ENCODE measurements at places on chromosomes 6 and 20.

DNA sequence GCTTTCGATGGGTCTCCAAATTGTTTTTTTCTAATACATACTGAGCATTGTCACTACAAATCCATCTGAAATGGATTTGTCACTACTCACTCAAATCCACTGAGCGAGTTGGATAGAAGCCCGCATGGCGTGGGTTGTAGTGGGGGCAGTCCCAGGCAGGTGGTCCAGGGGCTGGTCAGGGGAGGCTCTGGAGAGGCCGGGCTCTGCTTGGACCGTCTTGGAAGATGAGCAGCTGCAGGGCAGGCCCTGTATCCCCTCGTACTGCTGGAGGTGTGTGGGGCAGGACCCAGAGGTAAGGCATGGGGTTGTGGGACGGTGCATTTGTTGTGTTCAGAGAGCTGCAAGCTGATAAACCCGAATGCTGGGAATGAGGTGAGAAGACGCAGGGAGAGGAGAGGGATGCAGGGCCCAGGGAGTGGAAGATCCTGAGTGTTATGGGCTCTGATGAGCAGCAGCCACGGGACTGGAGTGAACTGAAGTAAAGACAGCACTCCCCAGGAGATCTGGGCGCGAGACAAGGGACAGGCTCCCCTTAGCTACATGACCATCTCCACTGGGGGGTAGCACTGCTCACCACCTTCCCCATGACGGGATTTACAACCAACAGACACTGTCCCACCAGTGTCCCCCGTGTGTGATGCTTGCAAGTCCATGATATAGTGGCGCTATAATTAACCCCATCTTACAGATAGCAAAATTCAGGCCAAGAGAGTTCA lies 45.9 kb downstream of the PSMG4 start:
- no peak for DNase-seq

GRCh38 chr6:160004018-160004417 lies 35.1 kb downstream of the IGF2R start:
- DNase-seq, result no peak

DNA sequence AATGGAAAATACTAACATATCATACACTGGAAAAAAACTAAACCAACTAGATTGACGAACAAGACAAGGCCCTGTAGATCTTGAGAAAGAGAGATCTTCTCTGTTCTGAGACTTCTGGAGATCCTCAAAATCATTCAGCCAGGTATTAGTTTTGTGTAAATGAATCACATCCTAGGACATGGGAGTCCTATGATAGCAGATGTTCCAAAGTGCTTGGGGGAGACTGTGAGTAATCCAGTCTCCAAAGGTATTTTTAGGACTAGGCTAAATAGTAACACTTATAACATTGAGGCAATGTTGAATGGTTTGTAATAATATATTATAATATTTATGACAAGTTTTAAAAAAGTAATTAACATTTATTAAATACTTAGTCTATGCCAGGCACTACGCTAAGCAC lies 275.0 kb downstream of the BTBD9 start:
- DNase-seq, result no peak

- no peak for DNase-seq
Observed at GRCh38 chr20:19672498-19672897, 85.6 kb upstream of the RIN2 start.

DNA sequence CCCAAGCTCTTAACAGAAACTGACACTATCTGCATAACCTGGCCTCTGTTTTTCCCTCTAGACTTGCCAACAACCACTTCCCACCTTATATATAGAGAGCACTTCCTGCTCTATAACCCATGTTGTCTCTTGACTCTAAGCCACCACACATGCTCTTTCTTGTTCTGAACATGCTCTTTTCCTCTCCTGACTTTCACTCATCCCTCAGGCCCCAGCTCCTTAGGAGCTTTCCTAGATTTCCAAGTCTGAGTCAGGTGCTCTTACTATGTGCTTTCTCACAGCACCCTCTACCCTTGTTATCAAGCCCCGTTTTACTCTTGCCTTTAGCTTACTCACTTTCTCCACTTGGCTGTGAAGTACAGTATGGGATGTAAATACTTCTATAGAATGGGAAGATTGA lies 143.9 kb upstream of the EYA4 start:
- no peak for DNase-seq

GRCh38 chr6:55617272-55617671 lies 38.3 kb upstream of the HMGCLL1 start:
- no peak for DNase-seq

DNA sequence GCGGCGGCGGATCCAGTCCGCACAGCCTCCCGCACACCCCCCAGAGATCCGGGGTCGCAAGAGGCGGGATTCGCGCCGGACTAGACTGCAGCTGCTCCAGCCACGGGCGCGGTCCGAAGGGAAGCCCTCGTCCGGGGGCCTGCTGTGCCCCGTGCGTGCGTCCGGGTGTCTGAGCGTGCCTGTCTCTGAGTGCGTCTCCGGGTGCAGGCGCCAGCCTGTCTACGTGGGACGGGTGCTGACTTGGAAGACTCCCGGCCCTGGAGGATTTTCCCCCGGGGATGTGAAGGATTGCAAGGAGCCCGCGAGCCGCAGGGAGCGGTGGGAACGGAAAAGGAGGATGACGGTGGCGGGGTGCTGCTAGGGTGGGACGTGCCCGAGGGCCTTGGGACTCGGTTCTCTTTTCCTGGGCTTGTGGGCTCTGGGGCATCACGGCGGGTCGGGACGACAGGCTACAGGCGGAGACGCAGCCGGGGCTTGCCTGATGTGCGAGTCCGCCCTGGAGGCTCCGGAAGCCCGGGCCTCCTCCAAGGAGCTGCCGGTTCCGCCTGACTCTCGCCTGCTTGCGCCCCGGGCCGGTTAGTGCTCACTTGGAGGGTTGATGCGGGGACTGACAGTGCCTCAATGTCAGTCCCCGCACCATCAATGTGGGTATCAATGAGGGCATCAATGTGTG lies 5.7 kb downstream of the MAFB start:
- no peak for DNase-seq

DNA sequence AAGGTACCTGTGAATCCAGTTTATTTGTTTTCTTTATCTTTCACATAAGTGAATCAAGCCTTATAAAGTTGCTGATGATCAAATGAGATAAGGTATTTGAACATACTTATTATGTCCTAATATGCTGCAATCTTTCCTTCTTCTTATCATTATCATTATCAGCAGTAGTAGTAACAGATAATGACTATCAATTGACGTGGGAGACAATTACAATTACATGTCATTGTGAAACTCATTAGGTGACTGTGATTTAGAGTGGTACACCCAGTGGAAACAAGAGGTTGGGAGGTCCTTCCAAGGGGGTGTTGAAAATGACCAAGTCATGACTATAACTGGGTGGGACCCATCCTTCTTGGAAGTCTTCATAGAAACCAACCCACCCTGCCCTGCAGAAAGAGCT lies 2.8 kb downstream of the CLIC5 start:
- no peak for DNase-seq

DNA sequence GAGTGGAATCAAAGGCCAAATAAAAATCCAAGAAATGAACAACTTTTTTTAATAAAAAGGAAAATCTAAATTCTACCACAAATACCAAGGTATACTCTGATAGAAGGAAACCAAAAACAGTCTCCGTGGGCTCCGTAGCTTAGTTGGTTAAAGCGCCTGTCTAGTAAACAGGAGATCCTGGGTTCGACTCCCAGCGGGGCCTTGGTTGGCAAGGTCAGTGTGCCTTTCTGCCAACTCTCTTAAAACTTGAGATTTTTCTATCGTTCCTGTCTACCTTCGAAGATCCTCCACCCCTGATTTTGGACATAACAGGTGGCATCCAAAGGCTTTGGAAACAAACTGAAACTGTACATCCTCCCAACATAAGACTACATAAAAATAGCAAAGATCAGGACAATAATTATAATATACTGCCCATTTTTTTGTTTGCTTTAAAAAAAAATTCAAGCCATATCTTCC lies 197.9 kb downstream of the TRIM27 start:
- DNase-seq, result no peak

GRCh38 chr6:168007592-168008338 lies 10.3 kb downstream of the KIF25 start:
- DNase-seq, result no peak

DNA sequence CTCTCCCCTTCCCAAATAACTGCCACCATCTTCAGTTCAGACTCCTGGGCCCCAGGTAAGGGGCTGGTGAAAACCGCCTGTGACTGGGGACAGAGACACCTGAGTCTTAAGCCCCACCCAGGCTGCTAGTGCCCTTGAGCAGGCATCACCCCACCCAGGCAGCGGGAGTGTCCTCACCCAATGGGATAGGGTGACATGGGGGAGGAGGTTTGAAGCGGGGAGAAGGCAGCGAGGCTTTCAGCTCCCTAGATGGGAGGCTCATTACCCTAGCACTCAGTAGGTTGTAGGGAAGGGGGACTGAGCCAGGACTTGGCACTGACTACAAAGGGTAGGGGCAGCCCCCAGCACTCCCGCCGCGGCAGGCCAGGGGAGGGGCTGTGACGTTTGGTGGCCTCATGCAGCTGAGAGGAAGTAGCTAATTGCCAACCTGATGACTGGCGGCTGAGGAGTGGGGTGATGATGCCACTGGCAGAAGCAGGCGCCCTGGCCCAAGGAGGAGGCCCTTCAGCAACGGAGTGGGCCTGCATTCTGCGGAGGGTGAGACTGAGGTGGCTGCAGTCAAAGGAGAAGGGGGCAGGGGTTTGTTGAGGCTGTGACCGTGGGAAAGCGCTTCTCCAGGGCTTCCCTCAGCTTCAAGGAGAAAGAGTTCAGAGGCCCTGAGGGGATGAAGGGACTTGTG lies 126.9 kb downstream of the MRPL14 start:
- no peak for DNase-seq

GRCh38 chr6:80183019-80183795 lies 76.7 kb downstream of the BCKDHB start:
- DNase-seq, result no peak

DNA sequence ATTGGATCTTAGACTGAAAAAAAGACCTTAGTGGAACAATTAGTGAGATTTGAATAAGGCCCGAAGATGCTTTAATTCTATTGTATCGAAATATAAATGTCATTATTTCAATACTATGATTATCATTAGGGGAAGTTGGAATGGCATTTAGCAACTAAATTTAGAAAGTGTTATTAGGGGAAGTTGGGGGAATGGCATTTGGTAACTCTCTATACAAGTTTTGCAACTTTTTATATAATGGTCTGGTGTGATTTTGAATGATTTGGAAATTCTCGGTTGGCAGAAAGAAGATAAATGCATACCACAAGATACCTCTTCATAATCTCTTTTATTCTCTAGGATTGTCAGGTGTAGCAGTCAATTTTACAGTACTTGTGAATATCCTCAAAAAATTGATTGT lies 49.2 kb downstream of the RNF144B start:
- no peak for DNase-seq

GRCh38 chr6:5271926-5272325 lies 10.6 kb downstream of the FARS2 start:
- no peak for DNase-seq

- no peak for DNase-seq
Observed at GRCh38 chr20:14343491-14344065, 6.2 kb upstream of the FLRT3 start.

GRCh38 chr20:36214684-36215256 lies 21.5 kb upstream of the AAR2 start:
- no peak for DNase-seq

DNA sequence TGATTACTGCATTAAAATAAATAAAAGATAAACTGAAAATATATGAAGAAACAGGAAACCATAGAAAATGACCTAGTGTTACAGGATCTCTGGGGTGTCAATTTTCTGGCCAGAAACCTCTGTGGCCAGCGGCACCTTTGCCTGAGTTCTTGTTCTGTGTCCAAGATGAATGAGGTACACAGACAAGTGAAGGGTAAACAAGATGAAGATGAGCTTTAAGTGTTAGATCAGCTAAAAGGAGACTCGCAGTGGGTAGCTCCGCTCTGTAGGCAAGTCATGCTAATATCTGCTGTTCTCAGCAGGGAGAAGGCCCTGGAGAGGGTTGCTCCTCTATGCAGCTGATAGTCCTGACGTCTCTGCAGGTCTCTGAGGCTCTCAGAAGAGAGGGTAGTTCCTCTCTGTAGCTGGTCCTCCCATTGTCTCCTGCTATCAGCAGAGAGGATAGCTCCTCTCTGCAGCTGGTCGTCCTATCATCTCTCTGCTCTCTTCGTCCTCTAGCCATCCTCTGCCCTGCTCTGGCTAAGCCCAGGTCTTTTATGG lies 35.9 kb upstream of the TBC1D22B start:
- no peak for DNase-seq

- DNase-seq, result no peak
Observed at GRCh38 chr6:57257911-57258541, 35.9 kb upstream of the RAB23 start.

DNA sequence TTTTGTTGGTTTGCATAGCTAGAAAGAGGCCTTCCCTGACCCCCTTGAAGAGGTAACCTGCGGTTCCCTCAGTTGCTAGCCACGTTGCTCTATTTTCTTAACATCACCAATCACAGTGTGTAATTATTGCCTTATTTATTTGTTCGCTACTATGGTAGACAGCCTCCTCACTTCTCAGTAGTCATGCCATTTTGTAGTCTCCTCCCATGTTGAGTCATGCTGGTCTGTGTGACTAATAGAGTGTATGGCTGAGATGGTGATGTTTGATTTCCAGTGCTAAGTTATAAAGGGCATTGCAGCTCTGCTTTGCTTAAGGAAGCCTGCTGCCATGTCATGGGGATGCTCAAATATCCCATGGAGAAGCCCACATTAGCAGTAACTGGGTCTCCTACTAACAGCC lies 236.6 kb upstream of the CHD6 start:
- no peak for DNase-seq

- no peak for DNase-seq
Observed at GRCh38 chr6:47134476-47135189, 92.5 kb upstream of the ADGRF1 start.

DNA sequence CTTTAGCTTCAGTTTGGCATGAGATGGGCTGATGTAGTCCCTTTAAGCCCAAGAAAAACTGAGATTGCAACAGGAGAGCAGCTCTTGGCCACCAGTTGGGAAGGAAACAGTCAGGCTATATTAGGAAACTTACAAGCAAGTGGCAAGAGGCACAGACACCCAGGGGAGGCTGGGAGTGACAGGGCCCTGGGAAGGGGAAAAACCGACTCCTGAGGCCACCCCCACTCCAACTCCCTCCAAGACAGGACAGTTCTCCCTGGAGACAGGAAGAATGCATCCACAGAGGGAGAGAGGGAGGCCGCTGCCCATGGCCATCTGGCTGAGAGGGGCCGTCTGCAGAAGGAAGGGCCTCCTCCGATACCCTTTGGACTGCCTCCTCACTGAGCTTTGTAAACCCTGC lies 20.5 kb downstream of the JPH2 start:
- no peak for DNase-seq

DNA sequence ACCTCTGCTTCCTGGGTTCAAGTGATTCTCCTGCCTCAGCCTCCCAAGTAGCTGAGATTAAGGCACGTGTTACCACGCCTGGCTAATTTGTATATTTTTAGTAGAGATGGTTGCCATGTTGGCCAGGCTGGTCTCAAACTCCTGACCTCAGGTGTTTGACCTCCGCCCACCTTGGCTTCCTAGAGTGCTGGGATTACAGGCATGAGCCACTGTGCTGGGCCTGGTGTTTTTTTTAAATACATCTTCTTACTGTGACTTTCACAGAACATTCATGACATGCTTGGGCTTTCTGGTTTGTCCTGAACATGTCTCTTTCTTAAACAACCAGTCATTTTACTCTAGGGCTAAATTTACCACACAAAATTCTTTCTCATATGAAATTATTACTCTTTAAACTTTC lies 34.7 kb upstream of the FAM8A1 start:
- DNase-seq, result no peak

- peak; percentile 12 for DNase-seq
Observed at GRCh38 chr6:154921482-154921881, 73.6 kb upstream of the TIAM2 start.
